Activated T-helper 2 cell treated with anti-CD3 and anti-CD28 coated beads, Interferon-gamma antibody, Interleukin-2, Interleukin-4, amounts not matched to agents 10 μg/mL and 5 μg/mL and 100 μg/mL, durations not matched to agents 14 hours and 24 hours and 36 hours (primary cell): ENCODE measurements at places on chromosomes 3 and 15. TPM values are rescaled to one million over a fixed set of nuclear protein-coding genes. Genes with fewer than 3 reads are reported as not detected.

GRCh38 chr3:65376426-65376825 lies 662.3 kb downstream of the MAGI1 start:
- no peak for DNase-seq
- no peaks in the 10 kb centered on the region for H3K4me1 ChIP-seq
- H3K36me3 ChIP-seq, result no peaks in the 10 kb centered on the region
- H3K27ac ChIP-seq, result no peak overlapping the region

Gene CLDN1
- total RNA-seq, result 5.7 and 6.0 TPM in 2 replicates

- H3K27me3 ChIP-seq, result no peaks in the 10 kb centered on the region
- no peaks in the 10 kb centered on the region for H3K4me1 ChIP-seq
- DNase-seq, result no peak
- no peak overlapping the region for H3K4me3 ChIP-seq
Measured at GRCh38 chr15:49215768-49216739, 46.0 kb downstream of the GALK2 start.

DNA sequence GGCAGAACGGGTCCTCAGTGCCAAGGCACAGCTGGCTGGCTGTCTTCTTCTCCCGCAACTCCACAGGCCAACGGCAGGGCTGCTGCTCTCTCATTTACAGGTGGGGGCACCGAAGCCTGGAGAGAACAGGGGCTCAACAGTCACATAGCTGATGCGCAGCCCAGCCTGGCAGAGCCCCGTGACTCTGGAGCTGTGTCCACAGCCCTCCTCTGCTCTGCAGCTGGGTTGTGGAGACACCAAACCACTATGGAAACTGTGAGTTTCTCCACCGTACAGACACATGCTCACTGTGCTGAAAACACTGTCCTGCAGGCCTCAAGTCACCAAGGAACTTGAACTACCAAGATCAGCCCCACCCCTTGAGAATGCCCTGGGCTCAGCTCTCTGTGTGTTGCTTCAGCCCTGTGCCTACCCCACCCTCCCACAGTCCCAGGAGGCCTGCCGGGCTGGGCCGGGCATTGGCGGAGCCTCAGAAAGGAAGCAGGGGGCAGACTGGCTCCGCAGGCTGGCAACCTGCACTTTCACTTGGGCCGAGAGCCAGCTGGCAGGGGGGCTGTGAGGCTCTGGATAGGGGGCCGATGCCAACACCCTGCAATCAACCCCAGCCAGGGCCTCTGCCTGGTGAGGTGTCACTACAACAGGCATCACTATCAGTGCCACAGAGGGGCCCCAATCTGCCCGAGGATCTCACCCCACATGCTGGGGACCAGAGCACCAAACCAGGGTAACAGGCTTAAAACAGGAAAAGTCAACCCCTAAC lies 113.7 kb upstream of the RPL32 start:
- no peak for DNase-seq
- H3K27me3 ChIP-seq, result no peaks in the 10 kb centered on the region
- peak overlapping the region; percentile 49 for H3K27ac ChIP-seq
- no peak overlapping the region for H3K4me3 ChIP-seq

- no peaks in the 10 kb centered on the region for H3K36me3 ChIP-seq
- H3K27me3 ChIP-seq, result no peaks in the 10 kb centered on the region
- no peak overlapping the region for H3K27ac ChIP-seq
- no peak for DNase-seq
Measured at GRCh38 chr15:39056357-39056756, 491.7 kb upstream of the RASGRP1 start.

Gene STARD9
- 10.0 and 11.9 TPM in 2 replicates for total RNA-seq

Gene ZBTB47
- total RNA-seq, result 0.16 and 0.44 TPM in 2 replicates

DNA sequence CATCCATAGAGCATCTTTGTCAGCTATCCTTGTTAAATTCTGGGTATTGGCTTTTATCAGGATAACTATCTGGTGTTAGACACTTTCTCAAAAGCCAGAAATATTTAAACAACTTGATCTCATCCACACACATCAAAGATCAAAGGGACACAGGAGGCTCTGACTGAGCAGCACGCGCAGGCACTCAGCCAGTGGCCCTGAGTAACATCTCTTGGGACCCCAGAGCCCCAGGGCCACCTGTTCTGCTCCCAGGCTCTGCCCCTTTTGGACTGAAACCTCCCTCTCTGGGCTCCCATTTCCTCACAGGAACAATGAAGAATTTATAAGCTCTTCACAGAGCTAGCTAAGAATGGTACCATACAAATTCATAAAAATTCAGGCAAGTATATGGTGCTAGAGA lies 16.1 kb downstream of the ATP10A start:
- peak overlapping the region; percentile 86 for H3K27ac ChIP-seq
- H3K4me1 ChIP-seq, result peaks cover 69% of the 10 kb centered on the region
- H3K4me3 ChIP-seq, result peak overlapping the region; percentile 31
- no peaks in the 10 kb centered on the region for H3K27me3 ChIP-seq
- no peak for DNase-seq

DNA sequence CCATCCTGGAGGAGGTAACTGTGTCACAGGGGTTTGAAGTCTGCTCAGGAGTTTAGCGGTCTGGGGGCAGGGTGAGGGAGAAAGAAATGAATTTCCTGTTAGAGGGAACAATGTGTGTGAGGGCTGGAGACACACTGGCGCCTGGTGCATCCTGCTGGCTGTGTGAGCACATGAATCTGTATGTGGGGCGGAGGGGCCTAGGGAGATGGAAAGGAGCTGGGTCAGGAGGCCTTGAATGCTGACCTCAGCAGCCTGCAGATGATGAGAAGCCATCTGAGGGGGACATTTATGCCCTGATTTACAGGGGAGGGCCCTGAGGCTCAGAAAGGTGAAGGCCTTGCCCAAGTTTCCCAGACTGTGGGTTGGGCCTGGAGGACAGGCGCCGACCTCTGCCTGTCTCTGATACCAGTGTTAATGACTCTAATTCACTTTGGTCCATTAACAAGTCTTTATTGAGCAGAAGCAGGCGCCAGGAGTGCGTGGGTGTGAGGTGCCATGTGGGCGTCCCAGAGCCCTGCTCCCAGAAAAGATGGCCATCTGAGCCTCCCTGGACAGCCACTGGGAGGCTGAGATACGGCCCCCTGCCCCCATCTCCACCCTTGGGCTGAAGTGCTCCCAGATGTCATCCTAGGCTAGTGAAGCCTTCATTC lies 34.8 kb downstream of the LINGO1 start:
- no peak for DNase-seq
- no peaks in the 10 kb centered on the region for H3K27me3 ChIP-seq
- no peak overlapping the region for H3K27ac ChIP-seq
- H3K4me3 ChIP-seq, result no peak overlapping the region

DNA sequence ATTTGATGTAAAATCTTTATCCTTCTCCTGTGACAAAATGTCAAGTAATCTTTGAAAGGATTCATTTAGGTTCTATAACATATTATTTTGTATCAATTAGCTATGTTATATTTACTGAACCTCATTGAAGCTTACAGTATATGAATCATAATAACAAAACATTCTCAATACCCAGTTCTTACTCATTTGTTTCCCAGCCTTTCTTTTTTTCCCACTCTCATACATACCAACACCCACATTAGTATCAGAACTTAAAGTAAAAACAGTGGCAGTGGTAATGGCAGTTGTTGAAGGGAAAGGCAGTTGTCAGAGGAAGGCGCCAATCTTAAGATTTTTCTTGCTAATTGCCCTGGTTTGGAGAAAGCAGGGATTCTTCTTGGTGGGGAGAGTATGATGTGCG lies 33.2 kb upstream of the TRPC1 start:
- peaks cover 2% of the 10 kb centered on the region for H3K4me1 ChIP-seq
- H3K4me3 ChIP-seq, result no peak overlapping the region
- H3K27ac ChIP-seq, result no peak overlapping the region
- H3K36me3 ChIP-seq, result no peaks in the 10 kb centered on the region
- no peak for DNase-seq

Gene CHDH
- total RNA-seq, result 10.7 and 12.0 TPM in 2 replicates

- no peak overlapping the region for H3K4me3 ChIP-seq
- H3K27me3 ChIP-seq, result no peaks in the 10 kb centered on the region
- DNase-seq, result no peak
- H3K4me1 ChIP-seq, result no peaks in the 10 kb centered on the region
- no peak overlapping the region for H3K27ac ChIP-seq
Measured at GRCh38 chr3:1943395-1944118, 155.1 kb upstream of the CNTN4 start.

GRCh38 chr3:192413461-192413860 lies 313.9 kb downstream of the FGF12 start:
- no peak overlapping the region for H3K4me3 ChIP-seq
- H3K27me3 ChIP-seq, result peaks cover 30% of the 10 kb centered on the region
- no peaks in the 10 kb centered on the region for H3K36me3 ChIP-seq

- no peak for DNase-seq
- H3K27me3 ChIP-seq, result peaks cover 20% of the 10 kb centered on the region
- no peak overlapping the region for H3K4me3 ChIP-seq
- peaks cover 2% of the 10 kb centered on the region for H3K4me1 ChIP-seq
Measured at GRCh38 chr3:58884453-58884852, 165.4 kb downstream of the CFAP20DC start.

DNA sequence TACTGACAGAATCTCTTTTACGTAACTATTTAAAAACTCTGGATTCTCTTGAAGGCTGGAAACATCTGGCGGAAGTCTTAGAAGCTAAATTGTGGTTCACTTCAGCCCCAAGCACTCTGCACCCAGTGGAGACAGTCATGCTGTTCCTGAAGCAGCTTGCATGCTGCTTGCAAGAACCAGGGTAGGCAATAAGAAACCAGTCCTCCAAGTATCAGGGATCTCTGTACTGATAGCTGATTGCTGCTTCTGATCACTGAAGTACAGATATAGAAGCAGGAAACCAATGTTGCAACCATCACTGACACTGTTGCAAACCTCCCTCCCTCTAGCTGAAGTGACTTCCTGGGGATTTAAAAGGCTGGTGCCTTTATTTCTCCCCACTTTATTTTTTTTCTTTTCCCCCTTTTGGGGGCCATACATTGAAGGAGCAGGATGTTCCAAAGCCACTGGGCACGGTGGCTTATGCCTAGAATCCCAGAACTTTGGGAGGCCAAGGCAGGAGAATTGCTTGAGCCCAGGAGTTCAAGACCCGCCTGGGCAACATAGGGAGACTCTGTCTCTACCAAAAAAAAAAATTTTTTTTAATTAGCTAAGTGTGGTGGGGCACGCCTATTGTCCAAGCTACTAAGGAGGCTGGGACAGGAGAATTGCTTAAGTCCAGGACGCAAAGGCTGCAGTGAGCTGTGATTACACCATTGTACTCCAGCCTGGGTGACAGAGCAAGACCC lies 15.3 kb downstream of the SPCS1 start:
- no peak overlapping the region for H3K4me3 ChIP-seq
- peak; percentile 20 for DNase-seq
- no peaks in the 10 kb centered on the region for H3K27me3 ChIP-seq
- H3K27ac ChIP-seq, result peak overlapping the region; percentile 66
- peaks cover 22% of the 10 kb centered on the region for H3K4me1 ChIP-seq

- peaks cover 9% of the 10 kb centered on the region for H3K27me3 ChIP-seq
- H3K4me3 ChIP-seq, result no peak overlapping the region
- H3K27ac ChIP-seq, result no peak overlapping the region
- no peak for DNase-seq
Measured at GRCh38 chr15:56805466-56806147, 72.3 kb upstream of the ZNF280D start.

DNA sequence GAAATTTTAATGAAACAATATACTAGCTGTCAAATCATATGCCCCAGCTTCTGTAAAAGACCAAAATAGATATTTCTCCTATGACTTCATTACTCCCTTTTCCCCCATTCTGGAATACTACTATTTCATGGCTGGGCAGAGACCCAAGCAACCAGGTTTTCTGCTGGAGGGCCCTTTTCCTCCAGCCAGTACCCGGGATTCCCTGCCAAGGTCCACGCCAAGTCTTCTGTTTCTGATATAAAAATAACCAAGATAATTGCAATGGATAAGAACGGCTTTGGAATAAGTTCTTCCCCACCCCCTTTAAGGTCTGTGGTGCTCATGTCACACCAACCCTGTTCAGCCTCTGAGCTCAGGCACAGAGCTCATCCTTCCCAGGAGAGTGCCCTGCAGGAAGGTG lies 17.2 kb upstream of the NMNAT3 start:
- H3K4me3 ChIP-seq, result no peak overlapping the region
- H3K27ac ChIP-seq, result no peak overlapping the region
- H3K27me3 ChIP-seq, result no peaks in the 10 kb centered on the region
- no peak for DNase-seq

Gene GOLGA8N
- 6.9 and 8.2 TPM in 2 replicates for total RNA-seq

- H3K4me3 ChIP-seq, result no peak overlapping the region
- peaks cover 16% of the 10 kb centered on the region for H3K4me1 ChIP-seq
Measured at GRCh38 chr3:25820366-25820765, 30.5 kb downstream of the OXSM start.

DNA sequence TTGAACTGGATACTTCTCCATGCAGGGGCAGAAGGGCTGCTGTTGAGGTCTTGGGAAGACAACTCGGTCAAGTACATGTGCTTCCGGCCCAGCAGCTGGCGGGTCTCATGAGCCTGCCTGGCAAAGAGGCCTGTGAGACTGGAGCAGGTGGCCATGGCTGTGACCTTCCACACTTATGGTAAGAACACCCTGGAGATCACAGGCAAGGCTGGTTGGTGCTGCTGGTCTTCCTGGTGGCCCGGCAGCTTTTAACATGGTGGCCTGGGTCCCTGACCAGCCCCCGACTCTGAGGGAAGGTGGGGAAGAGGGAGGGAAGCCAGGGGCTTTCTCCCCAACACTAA lies 15.4 kb downstream of the CHRD start:
- no peaks in the 10 kb centered on the region for H3K4me1 ChIP-seq
- no peak overlapping the region for H3K27ac ChIP-seq
- no peaks in the 10 kb centered on the region for H3K36me3 ChIP-seq
- DNase-seq, result no peak

DNA sequence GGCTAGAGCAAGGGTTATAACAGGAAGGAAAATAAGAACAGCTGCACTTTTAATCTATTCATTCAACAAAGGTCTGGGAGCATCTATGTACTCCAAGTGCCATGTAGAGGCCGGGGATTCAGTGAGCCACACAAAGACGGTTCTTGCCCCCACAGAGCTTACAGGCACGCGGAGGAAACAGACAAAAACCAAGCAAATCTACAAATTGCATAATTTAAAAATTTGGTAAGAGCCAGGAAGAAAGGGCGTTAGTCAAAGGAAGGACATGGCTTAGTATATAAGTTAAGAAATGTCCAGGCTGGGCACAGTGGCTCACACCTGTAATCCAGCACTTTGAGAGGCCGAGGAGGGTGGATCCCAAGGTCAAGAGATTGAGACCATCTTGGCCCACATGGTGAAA lies 10.4 kb upstream of the GREM1 start:
- no peak overlapping the region for H3K4me3 ChIP-seq
- H3K36me3 ChIP-seq, result no peaks in the 10 kb centered on the region
- no peak for DNase-seq
- H3K27ac ChIP-seq, result no peak overlapping the region
- H3K27me3 ChIP-seq, result peaks cover 49% of the 10 kb centered on the region
- H3K4me1 ChIP-seq, result no peaks in the 10 kb centered on the region

- DNase-seq, result no peak
- H3K27ac ChIP-seq, result no peak overlapping the region
- H3K36me3 ChIP-seq, result peaks cover 88% of the 10 kb centered on the region
- H3K4me1 ChIP-seq, result peaks cover 7% of the 10 kb centered on the region
- H3K27me3 ChIP-seq, result no peaks in the 10 kb centered on the region
Measured at GRCh38 chr3:70974747-70975146, 608.8 kb downstream of the FOXP1 start.

- DNase-seq, result no peak
- H3K4me3 ChIP-seq, result no peak overlapping the region
- no peaks in the 10 kb centered on the region for H3K27me3 ChIP-seq
- no peak overlapping the region for H3K27ac ChIP-seq
- H3K4me1 ChIP-seq, result peaks cover 42% of the 10 kb centered on the region
Measured at GRCh38 chr15:84991014-84991712, 9.5 kb downstream of the PDE8A start.

Gene ITIH4
- total RNA-seq, result 3.6 and 4.8 TPM in 2 replicates

Gene PYGO1
- 0.02 and 0.11 TPM in 2 replicates for total RNA-seq

Gene DNAH12
- total RNA-seq, result 0.11 TPM in 1 of 2 replicates, not detected in the other

- no peak overlapping the region for H3K4me3 ChIP-seq
- H3K36me3 ChIP-seq, result no peaks in the 10 kb centered on the region
- H3K27me3 ChIP-seq, result peaks cover 51% of the 10 kb centered on the region
- no peak for DNase-seq
- H3K4me1 ChIP-seq, result no peaks in the 10 kb centered on the region
- H3K27ac ChIP-seq, result no peak overlapping the region
Measured at GRCh38 chr3:57140894-57141293, 24.3 kb downstream of the IL17RD start.

Gene PEX5L
- 0.05 and 0.25 TPM in 2 replicates for total RNA-seq
